ENCODE measurements at places on chromosomes 12 and 14.

GRCh38 chr14:54447231-54447692, 6.1 kb upstream of the CNIH1 start:
- no peak for DNase-seq

DNA sequence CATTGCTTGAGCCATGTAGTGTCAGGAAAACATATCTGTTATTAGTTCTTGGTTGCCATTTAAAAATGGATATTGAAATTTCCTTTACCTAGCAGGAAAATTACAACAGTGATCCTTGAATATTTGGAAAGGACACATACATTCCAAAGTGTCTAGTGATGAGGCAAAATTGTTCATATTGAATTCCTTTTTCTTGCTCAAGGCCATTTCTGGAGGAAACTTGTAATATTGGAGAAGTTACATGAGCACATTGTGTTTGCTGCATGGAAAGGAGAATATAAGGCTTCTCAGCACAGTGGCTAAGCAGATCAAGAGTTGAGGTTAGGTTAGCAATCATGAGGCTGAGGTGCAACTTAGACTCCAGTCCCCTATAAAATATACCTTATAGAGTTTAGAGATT, 121.9 kb downstream of the PDE3A start:
- no peak for DNase-seq

GRCh38 chr12:124632519-124632984, 65.1 kb upstream of the NCOR2 start:
- no peak for DNase-seq

GRCh38 chr14:75881994-75882393, 99.8 kb downstream of the TGFB3 start:
- no peak for DNase-seq

GRCh38 chr12:110281549-110282299, 677 bp downstream of the ATP2A2 start:
- DNase-seq: no peak

DNA sequence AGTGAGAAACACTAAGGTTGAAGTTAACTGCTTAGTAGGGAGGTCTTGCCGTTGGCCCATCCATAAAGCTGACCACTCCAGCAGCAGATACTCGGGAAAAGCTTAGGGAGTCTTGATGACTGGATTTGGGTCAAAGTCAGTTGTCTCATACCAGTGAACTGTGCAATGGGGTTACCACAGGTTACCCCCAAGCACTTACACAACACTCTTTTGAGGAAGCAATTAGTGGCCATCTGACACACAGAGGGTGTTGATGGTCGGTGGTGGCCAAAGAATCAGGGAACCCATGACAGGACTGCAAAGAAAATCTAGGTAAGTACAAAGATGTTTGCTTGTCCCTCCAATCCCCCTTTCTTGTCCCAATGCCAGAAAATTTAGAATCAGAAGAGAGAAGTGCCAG, 410.2 kb downstream of the APAF1 start:
- no peak for DNase-seq

DNA sequence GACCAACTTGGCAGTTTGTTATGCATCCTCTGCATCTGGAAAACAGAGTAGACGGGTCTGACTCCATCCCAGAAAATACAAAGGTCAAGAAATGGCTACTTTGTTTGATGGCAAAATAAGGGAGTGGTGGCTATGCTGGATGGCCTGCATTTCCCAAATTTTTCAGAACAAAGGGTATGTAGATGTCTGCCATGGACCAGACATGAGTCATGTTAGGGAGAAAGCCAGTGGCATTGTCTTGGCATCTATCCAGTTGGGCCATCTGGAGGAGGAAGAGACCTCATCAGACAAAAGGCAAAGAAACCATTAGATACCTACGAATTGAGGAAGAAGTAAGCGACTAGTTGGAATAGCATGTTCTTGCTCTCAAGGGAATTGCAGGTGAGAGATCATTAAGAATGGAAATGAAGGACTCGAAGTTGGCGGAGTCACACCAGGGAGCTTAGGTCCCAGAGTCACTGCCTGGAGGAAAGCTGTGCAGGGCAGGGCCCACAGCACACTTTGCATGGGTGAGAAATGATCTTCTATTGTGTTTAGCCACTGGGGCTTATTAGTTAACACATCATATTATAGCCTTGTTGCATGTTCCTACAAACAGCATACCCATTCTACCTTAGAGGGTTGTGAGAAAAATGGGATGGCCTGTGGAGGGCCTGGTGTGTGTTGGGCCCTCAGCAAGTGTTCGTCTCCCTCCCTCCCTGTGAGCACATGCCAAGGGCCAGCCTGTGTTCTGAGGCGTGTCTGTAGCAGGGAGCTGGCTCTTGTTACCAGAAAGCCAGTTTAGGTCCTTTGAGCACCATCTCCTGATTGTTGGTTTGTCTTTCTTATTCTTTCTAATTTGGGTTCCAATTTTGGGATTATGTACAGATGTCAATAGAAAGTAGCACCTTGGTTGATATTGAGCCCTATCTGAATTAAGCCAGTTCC, 119.4 kb downstream of the KTN1 start:
- no peak for DNase-seq

DNA sequence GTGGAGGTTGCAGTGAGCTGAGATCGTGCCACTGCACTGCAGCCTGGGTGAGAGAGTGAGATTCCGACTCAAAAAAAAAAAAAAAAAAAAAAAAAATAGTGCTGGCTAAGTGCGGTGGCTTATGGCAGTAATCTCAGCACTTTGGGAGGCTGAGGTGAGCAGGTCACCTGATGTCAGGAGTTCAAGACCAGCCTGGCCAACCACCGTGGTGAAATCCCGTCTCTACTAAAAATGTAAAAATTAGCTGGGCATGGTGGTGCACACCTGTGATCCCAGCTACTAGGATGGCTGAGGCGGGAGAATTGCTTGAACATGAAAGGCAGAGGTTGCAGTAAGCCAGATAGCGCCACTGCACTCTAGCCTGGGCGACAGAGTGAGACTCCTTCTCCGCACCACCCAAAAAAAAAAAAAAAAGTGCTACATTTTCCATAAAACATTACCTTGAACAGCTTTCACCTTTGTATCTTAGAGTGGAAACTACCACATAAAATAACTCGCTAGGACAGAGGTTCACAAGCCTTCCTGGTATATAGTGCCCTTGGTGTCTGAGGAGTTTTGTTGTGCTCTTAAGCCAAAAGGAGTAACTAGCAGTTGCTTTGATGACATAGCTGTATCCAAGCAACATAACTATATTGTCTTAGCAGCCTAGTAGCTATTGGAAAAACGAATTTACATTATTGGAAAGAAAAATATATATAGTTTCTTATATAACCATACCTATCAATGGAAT, 11.1 kb downstream of the PTGES3 start:
- no peak for DNase-seq

Measured in GM12878 (cell line).